ENCODE measurements at places on chromosomes 5 and 9. TPM values are rescaled to one million over a fixed set of nuclear protein-coding genes. Genes with fewer than 3 reads are reported as not detected.

Gene PCDHA4
- total RNA-seq, result 16.5 TPM

Gene LCNL1
- total RNA-seq, result 0.27 TPM

Gene SH3RF2
- total RNA-seq, result 0.17 TPM

Gene IL9
- total RNA-seq, result not detected

Gene TICAM2
- total RNA-seq, result not detected

Gene TAF11L10
- 2.1 TPM for total RNA-seq

Gene CFAP90
- total RNA-seq, result not detected

Gene STKLD1
- 8.9 TPM for total RNA-seq

Gene PTGES
- 1.6 TPM for total RNA-seq

Gene ITK
- 0.33 TPM for total RNA-seq

Gene SH2D3C
- 1.1 TPM for total RNA-seq

Gene ADAMTS13
- total RNA-seq, result 3.4 TPM

Gene ORM1
- not detected for total RNA-seq

Data from motor neuron (in vitro differentiated cells).